Ovary (tissue), 10 donors: ENCODE measurements at places on chromosomes 11 and 22. TPM values are rescaled to one million over a fixed set of nuclear protein-coding genes. Genes with fewer than 3 reads are reported as not detected.

DNA sequence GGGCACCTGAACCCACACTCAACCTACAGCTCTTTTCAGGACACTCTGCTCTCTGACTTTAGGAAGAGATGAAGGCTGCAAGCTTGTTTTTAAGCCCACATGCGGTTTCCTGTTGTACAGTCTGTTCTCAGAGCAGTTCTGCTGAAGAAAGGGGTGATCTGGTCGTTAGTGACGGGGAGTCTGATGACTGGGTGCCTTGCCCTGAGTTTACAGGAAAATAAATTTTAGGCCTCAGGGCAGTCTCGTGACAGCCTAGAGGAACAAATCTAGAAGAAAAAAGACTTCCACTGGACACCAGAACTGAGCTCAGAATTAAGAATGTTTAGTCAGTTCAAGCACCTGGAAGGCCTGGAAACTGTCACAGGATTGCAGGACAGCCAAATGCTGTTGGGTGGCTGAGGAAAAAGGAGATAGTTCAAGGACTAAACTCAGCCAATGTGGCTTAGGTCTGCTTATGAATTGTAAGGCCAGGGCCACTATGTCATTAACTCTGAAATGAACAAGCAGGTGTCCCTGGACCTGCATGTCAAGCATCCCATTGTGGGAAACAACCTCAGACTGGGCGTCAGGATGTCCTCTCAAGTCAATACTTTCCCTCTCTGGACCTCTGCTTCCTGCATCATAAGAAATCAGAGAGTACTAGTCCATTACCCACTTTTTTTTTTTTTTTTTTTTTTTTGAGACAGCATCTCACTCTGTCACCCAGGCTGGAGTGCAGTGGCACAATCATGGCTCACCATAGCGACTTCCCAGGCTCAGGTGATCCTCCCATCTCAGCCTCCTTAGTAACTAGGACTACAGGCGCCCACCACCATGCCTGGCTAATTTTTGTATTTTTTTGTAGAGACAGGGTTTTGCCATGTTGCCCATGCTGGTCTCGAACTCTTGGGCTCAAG lies 5.7 kb downstream of the PIK3IP1 start:
- H3K4me3 ChIP-seq, result no peak overlapping the region
- no peak overlapping the region for H3K27ac ChIP-seq
- H3K36me3 ChIP-seq, result no peaks in the 10 kb centered on the region

The ALDH3B1 gene
- 3.9 TPM for polyA plus RNA-seq

DNA sequence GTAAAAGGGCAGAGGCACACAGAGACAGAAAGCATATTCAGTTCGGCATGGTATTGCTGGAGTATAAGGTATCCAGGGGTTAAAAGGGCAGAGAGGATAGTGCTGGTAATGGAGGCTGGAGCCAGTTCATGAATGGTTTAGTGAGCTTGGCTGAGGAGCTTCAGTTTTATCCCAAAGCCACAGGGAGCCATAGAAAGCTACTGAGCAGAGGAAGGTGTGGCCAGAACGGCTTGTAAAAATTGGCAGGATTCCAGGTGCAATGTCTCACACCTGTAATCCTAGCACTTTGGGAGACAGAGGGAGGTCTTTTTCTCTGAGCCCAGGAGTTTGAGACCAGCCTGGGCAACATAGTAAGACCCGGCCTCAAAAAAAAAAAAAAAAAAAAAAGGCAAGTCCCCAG lies 186.1 kb downstream of the MYO18B start:
- DNase-seq, result no peak
- no peaks in the 10 kb centered on the region for H3K27me3 ChIP-seq
- H3K27ac ChIP-seq, result no peak overlapping the region
- no peaks in the 10 kb centered on the region for H3K4me1 ChIP-seq
- H3K36me3 ChIP-seq, result no peaks in the 10 kb centered on the region
- no peak overlapping the region for H3K4me3 ChIP-seq

DNA sequence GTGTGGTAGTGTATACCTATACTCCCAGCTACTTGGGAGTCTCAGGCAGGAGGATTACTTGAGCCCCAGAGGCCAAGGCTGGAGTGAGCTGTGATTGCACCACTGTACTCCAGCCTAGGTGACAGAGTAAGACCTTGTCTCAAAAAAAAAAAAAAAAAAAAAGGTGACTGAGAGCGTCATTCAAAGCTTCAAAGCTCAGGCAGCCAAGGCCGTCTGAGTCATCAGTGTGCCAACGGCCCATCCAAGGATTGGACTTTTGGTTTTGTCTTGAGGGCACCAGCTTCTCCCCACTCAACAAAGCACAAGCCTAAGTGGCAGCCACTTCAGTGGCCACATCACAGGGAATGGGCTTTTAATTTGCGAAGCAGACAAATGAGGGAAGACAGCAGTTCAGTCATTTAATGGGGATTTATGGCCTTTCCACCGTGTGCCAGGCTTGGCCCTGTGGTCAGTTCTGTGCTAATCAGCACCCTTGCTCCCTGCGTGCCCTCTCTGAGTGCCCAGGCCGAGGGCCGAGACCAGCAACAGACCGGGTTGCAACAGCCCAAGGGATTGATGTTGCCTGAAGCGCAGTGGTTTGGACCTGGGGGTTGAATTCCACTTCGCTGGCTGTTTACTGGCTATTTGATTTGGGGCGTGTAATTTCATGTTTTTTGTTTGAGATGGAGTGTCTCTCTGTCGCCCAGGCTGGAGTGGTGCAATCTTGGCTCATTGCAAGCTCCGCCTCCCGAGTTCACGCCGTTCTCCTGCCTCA lies 30.2 kb upstream of the CRYBB3 start:
- no peaks in the 10 kb centered on the region for H3K4me1 ChIP-seq
- H3K36me3 ChIP-seq, result no peaks in the 10 kb centered on the region
- no peak overlapping the region for H3K27ac ChIP-seq
- H3K4me3 ChIP-seq, result no peak overlapping the region
- H3K27me3 ChIP-seq, result no peaks in the 10 kb centered on the region

The MGAT3 gene
- polyA plus RNA-seq, result 2.3 TPM

DNA sequence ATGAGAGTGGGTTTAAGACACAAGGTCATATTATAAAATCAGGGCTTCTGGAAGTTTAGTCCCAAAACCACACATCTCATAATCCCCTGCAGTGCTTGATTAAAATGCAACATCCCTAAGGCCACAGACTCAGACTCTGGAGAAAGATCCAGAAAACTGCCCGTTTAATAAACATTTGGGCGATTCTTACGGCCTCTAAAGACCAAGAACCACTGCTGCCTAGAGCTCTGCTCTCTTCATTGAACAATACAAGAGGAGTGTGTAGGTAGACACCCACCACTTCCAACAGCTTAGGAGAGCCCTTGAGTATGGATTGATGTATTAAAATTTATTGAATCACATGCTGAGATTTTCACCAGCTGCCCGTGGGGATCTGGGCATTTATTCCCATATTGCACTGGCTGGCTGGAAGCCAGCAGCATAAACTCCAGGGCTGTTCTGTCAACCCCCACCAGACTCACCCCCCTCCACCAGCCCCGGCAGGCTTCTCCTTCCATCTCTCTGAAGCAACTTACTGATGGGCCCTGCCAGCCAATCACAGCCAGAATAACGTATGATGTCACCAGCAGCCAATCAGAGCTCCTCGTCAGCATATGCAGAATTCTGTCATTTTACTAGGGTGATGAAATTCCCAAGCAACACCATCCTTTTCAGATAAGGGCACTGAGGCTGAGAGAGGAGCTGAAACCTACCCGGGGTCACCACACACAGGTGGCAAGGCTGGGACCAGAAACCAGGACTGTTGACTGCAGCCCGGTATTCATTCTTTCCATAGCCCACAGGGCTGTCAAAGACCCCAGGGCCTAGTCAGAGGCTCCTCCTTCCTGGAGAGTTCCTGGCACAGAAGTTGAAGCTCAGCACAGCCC lies 749 bp upstream of the BEST1 start:
- no peaks in the 10 kb centered on the region for H3K36me3 ChIP-seq
- H3K4me1 ChIP-seq, result peaks cover 12% of the 10 kb centered on the region

- H3K4me3 ChIP-seq, result no peak overlapping the region
- DNase-seq, result no peak
- no peak overlapping the region for H3K27ac ChIP-seq
- H3K4me1 ChIP-seq, result no peaks in the 10 kb centered on the region
- no peaks in the 10 kb centered on the region for H3K27me3 ChIP-seq
Observed at GRCh38 chr11:45225277-45225676, 60.9 kb downstream of the SYT13 start.

DNA sequence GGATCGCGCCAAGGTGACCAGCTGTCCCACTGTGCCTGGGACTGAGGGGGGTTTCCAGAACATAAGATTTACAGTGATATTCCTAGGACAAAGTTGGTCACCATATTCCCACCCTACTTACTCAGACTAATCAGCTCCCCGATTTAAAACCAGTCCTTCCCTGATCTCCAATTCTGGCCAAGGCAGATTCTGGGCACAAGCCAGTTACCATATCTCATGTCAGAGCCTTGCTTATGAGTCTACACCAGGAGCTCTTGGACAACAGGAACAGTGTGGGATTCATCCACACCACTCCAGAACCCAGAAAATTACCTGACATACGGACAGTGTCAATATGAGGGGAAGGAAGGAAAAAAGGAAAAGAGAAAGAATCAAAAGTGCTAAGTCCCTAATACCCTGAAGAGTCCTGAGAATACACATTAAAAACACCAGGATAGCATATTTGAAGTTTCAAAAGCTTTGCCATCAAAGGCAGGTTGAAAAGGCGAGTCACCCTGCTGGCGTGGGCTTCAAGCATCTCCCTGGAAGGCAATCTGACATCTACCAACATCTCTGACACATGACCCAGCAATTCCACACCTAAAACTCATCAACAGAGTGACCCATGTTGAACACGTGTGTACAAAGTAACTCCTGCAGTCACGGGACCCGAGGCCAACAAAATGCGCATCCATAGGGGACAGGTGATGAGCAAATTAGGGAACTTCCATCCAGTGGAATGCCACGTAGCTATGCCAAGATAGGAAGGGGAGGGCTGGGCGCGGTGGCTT lies 8.0 kb upstream of the IL2RB start:
- no peak overlapping the region for H3K27ac ChIP-seq
- no peaks in the 10 kb centered on the region for H3K36me3 ChIP-seq
- H3K4me3 ChIP-seq, result no peak overlapping the region
- H3K27me3 ChIP-seq, result no peaks in the 10 kb centered on the region
- H3K4me1 ChIP-seq, result no peaks in the 10 kb centered on the region

The CAPRIN1 gene
- 214 TPM for polyA plus RNA-seq

DNA sequence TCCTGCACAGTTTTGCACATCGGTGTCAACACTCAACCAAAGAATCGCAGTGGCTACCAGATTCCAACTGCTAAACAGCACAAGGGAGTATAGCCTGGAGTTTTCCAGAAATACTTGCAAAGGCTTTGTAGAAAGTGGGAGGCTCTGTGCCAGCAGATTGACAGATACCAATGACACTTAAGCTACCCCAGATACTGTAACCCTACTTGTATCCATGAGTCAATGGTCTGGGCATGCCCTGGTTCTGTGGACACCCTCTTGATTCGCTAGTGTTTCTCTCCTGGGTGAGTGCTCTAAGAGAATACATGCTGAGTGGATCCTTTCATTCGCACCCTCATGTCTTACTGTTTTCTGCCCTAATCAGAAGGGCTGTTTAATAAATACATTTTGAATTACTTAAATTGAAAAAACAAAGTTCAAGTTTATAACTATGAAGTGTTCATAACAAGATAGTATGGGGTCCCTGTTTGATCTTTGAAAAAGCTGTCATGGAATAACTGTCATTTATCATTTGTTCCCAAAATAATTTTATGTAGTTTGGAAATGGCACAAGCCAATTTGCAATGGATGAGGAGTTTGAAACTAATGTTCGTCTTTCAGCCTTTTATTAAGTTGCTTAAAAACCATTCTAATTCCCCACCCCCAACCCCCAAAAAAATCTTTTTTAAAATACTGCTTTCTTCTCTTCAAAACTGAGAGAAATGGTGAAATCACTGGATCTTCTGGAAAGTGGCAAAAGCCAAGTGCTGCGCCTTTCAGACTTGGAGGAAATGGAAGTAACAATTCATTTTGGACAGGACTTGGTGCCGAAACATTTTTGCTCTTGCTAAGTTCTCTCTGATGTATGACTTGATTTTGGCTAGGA lies 600.5 kb upstream of the TENM4 start:
- no peaks in the 10 kb centered on the region for H3K36me3 ChIP-seq
- no peak for DNase-seq
- H3K27me3 ChIP-seq, result no peaks in the 10 kb centered on the region

GRCh38 chr22:42379966-42380537 lies 52.2 kb downstream of the NFAM1 start:
- no peaks in the 10 kb centered on the region for H3K36me3 ChIP-seq
- no peaks in the 10 kb centered on the region for H3K4me1 ChIP-seq
- no peak for DNase-seq

- no peak overlapping the region for H3K4me3 ChIP-seq
- H3K4me1 ChIP-seq, result no peaks in the 10 kb centered on the region
- H3K27me3 ChIP-seq, result no peaks in the 10 kb centered on the region
- DNase-seq, result no peak
Observed at GRCh38 chr11:81421251-81421860, 1312.3 kb downstream of the FAM181B start.

The OR2D2 gene
- not detected for polyA plus RNA-seq

DNA sequence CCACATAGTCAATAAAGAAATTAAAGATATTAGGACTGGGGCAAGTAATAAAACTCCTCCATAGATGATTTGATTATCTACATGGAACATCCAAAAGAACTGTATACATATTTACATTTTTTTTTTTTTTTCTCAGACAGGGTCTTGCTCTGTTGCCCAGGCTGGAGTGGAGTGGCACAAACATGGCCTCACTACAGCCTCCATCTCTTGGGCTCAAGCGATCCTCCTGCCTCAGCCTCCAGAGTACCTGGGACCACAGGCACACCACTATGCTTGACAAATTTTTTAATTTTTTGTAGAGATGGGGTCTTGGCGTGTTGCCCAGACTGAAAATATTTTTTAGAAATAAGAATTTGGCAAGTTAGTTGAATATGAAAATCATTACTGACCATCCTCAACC lies 24.7 kb downstream of the REXO2 start:
- no peaks in the 10 kb centered on the region for H3K4me1 ChIP-seq
- no peak overlapping the region for H3K27ac ChIP-seq
- H3K4me3 ChIP-seq, result no peak overlapping the region
- H3K36me3 ChIP-seq, result no peaks in the 10 kb centered on the region
- DNase-seq, result no peak
